ENCODE measurements at places on chromosomes 1 and 21.

- DNase-seq = peak; percentile 35
Observed at GRCh38 chr1:99557546-99558202, 88.2 kb upstream of the PALMD start.

DNA sequence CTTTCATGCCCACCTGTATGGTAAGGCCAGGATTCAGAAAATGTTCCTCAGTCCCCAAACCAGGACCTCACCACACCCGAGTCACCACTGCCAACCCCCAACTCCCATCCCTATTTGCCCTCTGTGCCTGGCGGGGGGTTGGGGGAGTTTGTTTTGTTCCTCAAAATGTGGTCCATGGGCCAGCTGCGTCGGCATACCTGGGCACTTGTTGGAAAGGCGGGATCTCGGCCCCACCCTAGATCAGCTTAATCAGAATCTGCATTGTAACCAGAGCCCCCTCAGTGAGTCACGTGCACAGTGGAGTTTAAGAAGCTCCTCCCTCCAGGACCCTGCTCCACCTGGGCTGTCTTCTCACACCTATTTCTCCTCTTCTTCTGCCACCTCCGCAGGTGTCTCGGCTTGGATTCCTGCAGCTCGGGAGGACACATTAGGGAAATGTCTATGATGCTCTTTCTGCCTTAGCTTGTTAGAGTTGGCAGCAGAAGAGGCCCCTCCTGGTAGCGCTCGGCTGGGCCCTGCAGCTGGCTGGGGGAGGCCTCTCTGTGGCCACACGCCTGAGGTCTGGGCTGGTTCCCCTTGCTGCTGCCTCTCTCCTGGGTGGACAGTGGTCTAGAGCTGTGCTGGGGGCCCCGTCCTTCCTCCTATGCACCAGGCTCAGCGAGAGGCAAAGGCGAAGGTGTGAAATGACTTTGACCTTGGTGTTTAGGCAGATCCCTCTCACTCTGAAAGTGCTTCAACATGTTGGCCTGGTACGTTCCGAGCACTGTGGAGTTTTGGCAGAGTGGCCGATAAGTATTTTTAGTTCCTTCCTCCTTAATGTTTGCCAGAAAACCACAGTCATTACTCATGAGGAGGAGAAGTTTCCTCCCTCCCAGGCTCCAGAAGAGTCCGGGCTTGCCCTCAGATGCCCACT lies 41.8 kb upstream of the CAMTA1 start:
- DNase-seq = peak; percentile 60

DNA sequence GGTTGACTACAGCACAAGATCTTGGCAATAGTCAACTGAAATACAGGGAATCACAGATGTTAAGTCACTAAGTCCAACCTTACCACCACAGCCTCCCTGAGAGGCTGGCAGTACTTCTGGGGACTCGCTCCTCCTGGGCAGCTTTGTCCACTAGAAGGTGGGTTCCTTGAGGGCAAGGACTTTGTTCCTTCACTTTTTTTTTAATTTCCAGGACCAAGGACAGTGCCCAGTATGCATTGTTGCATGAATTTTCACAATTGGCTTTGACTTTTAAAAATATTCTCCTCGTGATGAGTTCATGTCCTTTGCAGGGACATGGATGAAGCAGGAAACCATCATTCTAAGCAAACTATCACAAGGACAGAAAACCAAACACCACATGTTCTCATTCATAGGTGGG lies 96.7 kb upstream of the IGSF21 start:
- no peak for DNase-seq

GRCh38 chr1:54462597-54463258 lies 56.5 kb upstream of the SSBP3 start:
- DNase-seq = no peak

DNA sequence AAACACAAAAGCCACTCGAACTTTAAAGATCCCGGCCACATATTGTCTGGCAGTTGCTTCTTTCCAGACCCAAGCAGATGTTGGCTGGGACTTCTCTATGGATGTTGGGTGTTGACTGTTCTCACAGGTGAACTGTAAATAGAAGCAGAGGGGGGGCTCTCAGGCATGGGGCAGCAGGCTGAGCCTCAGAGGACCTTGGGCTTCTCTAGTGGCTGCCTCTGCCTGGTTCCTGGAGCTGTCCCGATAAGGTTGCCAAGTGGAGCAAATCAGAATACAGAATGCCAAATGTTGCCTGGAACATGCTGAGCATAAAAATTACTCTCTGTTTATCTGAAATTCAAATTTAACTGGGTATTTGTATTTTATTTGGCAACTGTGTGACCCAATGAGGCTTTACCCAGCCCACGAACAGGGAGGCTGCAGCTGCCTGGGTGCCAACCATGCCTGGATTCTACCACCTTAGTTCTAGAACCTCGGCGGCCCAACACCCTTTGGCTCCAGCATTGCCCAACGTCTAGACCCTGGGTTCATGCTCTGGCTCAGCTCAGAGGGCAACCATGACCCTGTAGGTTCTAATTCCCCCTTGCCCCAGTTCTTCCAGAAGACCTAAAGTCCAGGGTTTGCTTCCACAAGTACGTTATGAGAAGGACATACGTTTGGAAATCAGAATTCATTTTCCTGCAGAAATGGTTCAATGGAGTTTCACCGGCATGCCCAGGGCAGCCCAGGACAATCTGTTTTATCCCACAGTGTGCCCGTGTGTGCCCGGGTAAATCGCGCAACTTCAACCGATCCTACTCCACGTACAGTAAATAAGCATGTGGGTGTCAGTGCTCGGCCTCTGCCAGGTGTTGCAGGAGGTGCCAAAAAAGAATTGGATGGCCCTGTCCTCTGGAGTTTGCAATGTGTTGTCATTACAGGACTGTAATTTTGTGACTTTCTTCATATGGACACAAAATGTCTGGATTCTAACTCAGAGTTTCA lies 5.4 kb upstream of the SLC45A1 start:
- no peak for DNase-seq

- DNase-seq = no peak
Observed at GRCh38 chr1:180646547-180646946, 14.7 kb downstream of the XPR1 start.

GRCh38 chr1:1974834-1975233 lies 28.8 kb downstream of the CFAP74 start:
- DNase-seq = no peak

GRCh38 chr1:183597656-183598347 lies 7.5 kb upstream of the NCF2 start:
- DNase-seq = no peak

All from fibroblast of the conjunctiva (primary cell).